ENCODE measurements at places on chromosomes 1 and 21.

GRCh38 chr1:62335656-62336055, 16.4 kb upstream of the KANK4 start:
- no peak for DNase-seq

DNA sequence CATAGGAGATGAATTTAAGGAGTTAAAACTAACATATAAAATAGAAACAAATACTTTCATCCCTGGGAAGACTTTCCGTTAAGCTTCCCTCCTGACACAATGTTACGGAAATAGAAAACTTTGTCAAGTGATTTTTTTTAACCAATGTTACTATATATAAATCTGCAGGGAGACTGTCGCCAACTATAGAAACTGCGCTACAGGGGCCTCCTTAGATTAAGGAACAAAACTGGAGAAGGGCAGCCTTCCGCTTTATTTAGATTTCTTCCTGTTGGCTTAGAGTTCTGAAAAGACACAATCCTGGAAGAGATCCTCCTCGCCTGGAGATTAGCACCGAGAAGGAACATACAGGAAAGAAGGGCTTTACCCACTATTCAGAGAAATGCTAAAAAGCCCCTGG, 1.5 kb downstream of the MGST3 start:
- no peak for DNase-seq

- DNase-seq = no peak
These were observed 13.9 kb upstream of the POU3F1 start for GRCh38 chr1:38060498-38060897.

DNA sequence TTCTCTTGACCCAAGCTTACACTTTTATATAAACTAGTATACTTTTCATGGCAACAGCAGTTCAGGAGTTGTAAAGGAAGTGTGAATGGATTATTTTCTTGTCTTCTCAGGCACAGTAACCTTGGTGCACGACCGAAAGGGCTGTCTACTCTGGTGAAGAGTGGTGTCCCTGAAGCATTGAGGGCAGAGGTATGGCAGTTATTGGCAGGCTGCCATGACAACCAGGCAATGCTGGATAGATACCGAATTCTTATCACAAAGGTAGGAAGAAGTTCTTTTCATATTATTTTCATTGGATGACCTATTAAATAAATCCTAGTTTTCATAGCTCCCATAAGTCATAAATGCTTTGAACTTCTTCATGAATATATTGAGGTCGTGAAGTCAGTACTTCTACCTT, 53.9 kb upstream of the GPR52 start:
- DNase-seq = no peak

Measured in GM04504 (cell line).